Hippocampal formation (tissue), 2 donors: ENCODE measurements at places on chromosomes 1 and 21.
A peak's percentile ranks its signal among the peaks of the same experiment; 100 is the strongest.

DNA sequence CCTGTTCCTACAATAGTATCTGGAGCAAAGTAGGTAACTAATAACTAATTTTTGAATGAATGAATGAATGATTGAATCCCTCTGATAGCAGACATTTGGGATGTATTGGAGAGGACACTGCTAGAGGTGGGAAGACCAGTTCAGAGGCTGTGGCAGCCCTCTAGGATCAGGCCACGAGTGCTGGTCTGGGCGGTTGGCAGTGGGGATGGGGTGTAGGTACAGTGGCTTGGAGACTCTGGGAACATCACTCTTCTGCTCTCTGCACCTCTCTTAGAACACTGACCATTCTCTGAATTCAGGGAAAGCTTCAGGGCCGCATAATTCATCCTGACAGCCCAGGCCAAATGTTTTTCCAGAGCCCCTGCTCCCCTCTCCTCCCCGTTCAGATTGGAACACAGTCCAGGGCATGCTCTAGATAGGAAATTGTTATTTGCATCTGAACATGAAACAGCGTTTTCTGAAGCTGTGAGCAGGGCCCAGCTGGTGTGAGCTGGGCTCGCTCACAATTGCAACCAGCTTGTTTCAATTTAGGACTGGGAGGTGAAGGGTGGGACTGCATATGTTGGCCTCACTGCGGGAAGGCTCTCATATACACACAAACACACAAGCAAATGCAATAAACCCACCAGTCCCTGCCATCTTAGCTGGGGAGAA, 253.1 kb upstream of the USP24 start:
- DNase-seq: no peak

- DNase-seq: peak; percentile 88
Measured at GRCh38 chr1:169106095-169106920, at the start of gene ATP1B1. Gene ATP1B1, plus strand, starts transcription at chr1:169106690. Its CDS starts 140 bp downstream, at chr1:169106830.

DNA sequence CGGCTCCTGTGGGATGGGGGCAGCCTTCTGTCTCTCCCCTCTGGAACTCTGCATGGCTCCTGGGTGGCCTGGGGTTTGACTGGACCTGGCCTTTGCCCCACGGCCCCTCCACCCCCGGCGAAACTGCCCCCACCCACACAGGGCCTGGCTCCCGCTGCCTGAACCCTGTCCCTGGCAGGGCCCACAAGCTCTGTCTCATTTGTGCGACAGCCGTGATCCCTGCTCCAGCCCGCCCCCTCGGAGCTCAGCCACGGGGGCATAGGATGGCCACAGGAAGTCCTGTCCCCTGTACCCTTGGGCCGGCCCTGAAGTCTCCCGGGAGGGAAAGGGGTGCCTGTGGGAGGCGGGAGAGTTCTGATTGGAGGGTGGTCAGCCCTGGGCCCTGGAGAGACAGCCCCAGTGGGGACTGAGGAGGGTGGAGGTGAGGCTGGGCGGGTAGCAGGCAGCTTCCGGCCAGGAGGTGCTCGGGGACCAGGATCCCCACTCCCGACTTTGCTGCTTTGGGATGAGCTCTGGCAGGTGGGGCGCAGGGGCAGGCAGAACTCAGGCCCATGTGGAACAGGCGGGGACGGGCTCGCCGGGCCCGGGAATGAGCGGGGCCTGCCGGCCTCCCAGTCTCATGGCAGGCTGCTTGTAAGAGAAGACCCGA, 45.1 kb downstream of the SLX9 start:
- no peak for DNase-seq

DNA sequence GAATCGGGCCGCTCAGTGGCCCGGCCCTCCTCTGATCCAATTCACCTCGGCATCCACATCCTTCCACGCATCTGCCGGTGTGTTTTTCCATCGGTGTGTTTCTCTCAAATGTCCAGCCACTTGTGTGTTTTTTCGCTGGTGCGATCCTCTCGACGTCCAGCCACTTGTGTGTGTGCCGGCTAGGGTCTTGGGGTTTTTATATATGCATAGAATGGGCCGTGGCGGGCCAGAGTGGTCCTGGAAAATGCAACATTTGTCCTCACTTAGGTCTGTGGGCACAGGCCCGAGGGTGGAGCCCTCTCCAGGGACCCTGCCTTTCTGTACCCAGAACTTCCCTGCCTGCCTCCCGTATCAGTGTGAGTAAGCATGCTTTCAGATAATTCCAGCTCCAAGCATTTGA, 1106.4 kb downstream of the AMY1C start:
- no peak for DNase-seq
